Naive thymus-derived CD4-positive, alpha-beta T cell (primary cell): ENCODE measurements at places on chromosomes 13 and 19. TPM values are rescaled to one million over a fixed set of nuclear protein-coding genes. Genes with fewer than 3 reads are reported as not detected.

DNA sequence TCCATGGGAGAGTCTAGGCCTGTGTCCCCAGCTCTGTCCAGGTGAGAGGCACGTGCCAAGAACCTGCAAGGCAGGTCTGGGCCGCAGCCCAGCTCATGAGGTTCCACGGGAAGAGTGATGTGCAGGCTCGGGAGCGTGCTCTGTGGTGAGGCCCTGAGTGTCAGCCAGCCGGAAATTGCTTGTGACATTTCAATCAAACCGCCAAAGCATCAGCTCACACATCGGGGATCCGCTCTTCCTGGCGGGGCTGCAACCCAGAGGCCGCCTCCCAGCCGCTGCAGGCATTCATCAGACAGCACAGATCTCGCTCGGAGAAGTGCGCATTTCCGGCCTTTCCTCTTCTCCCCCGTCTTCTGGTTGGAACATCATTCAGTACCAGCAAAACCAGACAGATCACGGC is 109.3 kb downstream of the KDM4B start:
- DNase-seq, result no peak

GRCh38 chr13:65112531-65112941 is 2117.6 kb downstream of the PCDH9 start:
- DNase-seq, result no peak

DNA sequence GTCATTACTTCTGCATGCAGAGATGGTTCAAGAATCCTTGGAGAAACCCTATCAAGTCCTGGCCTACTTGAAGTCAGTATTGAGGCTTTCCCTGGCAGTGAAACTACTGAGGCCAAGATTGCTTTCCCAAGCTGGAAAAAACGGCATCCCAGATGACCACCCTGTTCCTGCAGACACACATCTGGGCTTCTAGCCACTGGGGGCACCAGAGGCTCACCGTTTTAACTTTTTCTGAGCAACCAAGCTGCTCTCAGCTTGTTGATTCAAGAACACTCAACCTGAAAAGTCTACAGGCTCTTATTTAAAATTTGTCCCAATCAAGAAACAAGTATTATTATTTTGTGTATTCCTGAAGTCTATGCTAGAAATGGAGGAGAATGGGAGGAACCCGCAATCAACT is 66.6 kb downstream of the SPRYD7 start:
- DNase-seq, result no peak

DNA sequence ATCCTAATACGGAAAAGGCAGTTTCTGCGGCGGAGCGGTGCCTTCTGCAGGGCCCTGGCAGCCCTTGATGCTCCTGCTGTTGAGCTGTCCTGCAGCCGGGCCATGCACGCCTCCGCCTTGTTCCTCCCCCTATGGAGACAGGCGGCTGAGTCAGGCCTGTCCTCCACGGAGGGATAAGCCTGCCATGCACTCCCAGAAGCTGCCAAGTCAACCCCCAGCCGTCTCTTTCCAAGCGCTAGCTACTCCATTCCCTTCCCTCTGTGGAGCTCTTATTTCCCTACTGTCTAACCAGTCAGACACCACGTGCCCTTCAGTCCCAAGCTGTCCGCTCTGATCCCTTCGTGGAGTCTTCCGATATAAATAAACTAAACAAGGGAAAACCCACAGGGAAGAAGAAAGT is 197.0 kb downstream of the COL4A1 start:
- DNase-seq, result no peak

Gene CLEC4G
- total RNA-seq, result not detected

Gene TRPC4
- not detected for total RNA-seq
